A549 treated with dexamethasone at 1 μM for 4 hours (cell line): ENCODE measurements at places on chromosomes 6 and 20. TPM values are rescaled to one million over a fixed set of nuclear protein-coding genes. Genes with fewer than 3 reads are reported as not detected.

SPINT3 gene
- not detected in 5 replicates for total RNA-seq

TREM1 gene
- total RNA-seq: 0.12 to 0.54 TPM (median 0.25 TPM) in 5 replicates

ESF1 gene
- 21.6 to 28.3 TPM (median 24.1 TPM) in 5 replicates for total RNA-seq

HLA-DOB gene
- 0.08 to 0.21 TPM (median 0.09 TPM) in 3 of 5 replicates, not detected in the others for total RNA-seq

LAMA4 gene
- 1.3 to 1.9 TPM (median 1.4 TPM) in 5 replicates for total RNA-seq

TMC2 gene
- 0.02 TPM in 1 of 5 replicates, not detected in the others for total RNA-seq

CDH22 gene
- 0.04 to 0.05 TPM (median 0.04 TPM) in 3 of 5 replicates, not detected in the others for total RNA-seq

THEMIS gene
- total RNA-seq: not detected in 5 replicates

TFAP2C gene
- total RNA-seq: 11.1 to 14.9 TPM (median 12.9 TPM) in 5 replicates

PTCHD4 gene
- total RNA-seq: 0.02 to 0.06 TPM (median 0.04 TPM) in 4 of 5 replicates, not detected in the other

FAM83B gene
- 0.02 to 0.03 TPM (median 0.02 TPM) in 3 of 5 replicates, not detected in the others for total RNA-seq

ARMC2 gene
- 1.8 to 2.6 TPM (median 2.0 TPM) in 5 replicates for total RNA-seq

CDK5RAP1 gene
- 31.9 to 38.0 TPM (median 33.7 TPM) in 5 replicates for total RNA-seq

ARHGAP40 gene
- 0.06 TPM in 1 of 5 replicates, not detected in the others for total RNA-seq

FOXA2 gene
- total RNA-seq: 14.2 to 21.2 TPM (median 18.8 TPM) in 5 replicates

PHIP gene
- 3.0 to 6.2 TPM (median 5.2 TPM) in 5 replicates for total RNA-seq

LPA gene
- 0.08 to 0.21 TPM (median 0.14 TPM) in 5 replicates for total RNA-seq

SLC52A3 gene
- 0.34 to 0.60 TPM (median 0.45 TPM) in 5 replicates for total RNA-seq

TNFRSF21 gene
- total RNA-seq: 11.7 to 15.5 TPM (median 13.8 TPM) in 5 replicates

FRMD1 gene
- total RNA-seq: 0.01 to 0.05 TPM (median 0.02 TPM) in 3 of 5 replicates, not detected in the others

DLK2 gene
- total RNA-seq: 4.5 to 7.3 TPM (median 7.0 TPM) in 5 replicates

GMPR gene
- 3.5 to 5.4 TPM (median 4.4 TPM) in 5 replicates for total RNA-seq

DOK5 gene
- not detected in 5 replicates for total RNA-seq

SAPCD1 gene
- total RNA-seq: 2.1 to 3.7 TPM (median 3.5 TPM) in 5 replicates

GUCA1A gene
- not detected in 5 replicates for total RNA-seq

FRK gene
- 1.1 to 2.0 TPM (median 1.6 TPM) in 5 replicates for total RNA-seq

RBBP8NL gene
- total RNA-seq: 1.0 to 2.1 TPM (median 1.2 TPM) in 5 replicates

PAK5 gene
- total RNA-seq: not detected in 5 replicates

EFCAB8 gene
- total RNA-seq: not detected in 5 replicates

PSORS1C2 gene
- total RNA-seq: 0.09 TPM in 1 of 5 replicates, not detected in the others

PDYN gene
- 0.02 to 0.05 TPM (median 0.04 TPM) in 3 of 5 replicates, not detected in the others for total RNA-seq

ATP6V1G2 gene
- total RNA-seq: 0.42 to 0.88 TPM (median 0.78 TPM) in 5 replicates
